ENCODE measurements at places on chromosomes 3 and 15.
A peak's percentile ranks its signal among the peaks of the same experiment; 100 is the strongest.

GRCh38 chr3:77147836-77148578 lies 108.1 kb downstream of the ROBO2 start:
- peak; percentile 49 for DNase-seq

GRCh38 chr15:51947124-51947523 lies 24.5 kb downstream of the LEO1 start:
- no peak for DNase-seq

DNA sequence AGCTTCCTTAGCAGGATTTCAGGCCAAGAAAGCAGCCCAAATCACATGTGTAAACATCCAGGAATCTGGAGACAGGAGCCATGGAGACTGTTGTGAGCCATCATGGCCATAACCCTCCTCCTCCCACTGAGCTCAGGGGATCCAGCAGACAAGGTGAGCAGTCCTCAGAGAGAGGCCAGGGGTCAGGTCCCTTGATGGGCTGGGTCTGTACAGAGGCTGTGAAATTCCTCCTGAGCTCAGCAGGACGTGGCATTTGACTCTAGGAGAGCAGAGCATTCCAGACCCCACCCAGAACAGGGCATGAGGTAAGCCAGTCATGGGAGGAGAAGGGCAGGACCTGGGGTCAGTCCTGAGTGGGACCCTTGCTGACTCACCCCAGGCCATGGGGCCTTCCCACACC lies 67.0 kb upstream of the ACAN start:
- DNase-seq, result no peak

- DNase-seq, result no peak
Measured at GRCh38 chr3:52552089-52552488, 15.7 kb downstream of the UQCC5 start.

DNA sequence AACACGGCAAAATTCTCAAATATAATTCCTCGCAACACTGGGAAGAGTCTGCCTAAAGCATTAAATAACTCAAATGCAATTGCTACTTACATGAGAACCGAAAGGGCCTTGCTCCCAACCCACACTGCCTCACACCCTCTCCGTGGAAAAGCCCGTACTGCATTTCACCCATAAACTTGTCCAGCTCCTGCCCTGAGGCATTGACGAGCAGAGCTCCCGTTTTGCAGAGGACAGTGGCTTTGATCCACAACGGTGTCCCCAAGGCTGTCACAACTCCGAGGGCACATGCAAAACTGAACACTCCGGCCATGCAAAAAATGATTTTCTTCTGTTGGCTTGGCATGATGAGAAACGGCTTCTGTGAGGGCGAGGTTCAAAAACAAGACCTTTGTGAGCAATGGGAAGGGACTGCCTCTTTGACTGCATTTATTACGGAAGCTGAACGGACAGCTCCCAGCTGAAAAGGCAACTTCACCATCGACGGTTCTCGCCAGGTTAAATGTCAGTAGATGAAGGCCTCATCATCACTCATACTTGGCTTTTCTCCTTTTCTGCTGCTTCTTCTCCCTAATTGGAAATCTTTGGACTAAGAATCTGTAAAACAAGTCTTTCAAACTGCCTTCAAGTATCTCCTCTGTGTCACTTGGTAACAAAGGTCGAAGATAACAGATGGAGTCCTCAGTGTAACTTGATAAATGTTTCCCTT lies at the start of gene CLRN1:
TSS of gene CLRN1 (minus strand) at position 362 of the 706 bp plus-strand sequence. CDS start at position 343, 19 bp downstream.
- no peak for DNase-seq

- no peak for DNase-seq
Measured at GRCh38 chr3:21914451-21914850, 163.4 kb upstream of the ZNF385D start.

- no peak for DNase-seq
Measured at GRCh38 chr3:137687181-137687879, 76.8 kb upstream of the SOX14 start.

- no peak for DNase-seq
Measured at GRCh38 chr3:78221796-78222195, 1181.9 kb downstream of the ROBO2 start.

DNA sequence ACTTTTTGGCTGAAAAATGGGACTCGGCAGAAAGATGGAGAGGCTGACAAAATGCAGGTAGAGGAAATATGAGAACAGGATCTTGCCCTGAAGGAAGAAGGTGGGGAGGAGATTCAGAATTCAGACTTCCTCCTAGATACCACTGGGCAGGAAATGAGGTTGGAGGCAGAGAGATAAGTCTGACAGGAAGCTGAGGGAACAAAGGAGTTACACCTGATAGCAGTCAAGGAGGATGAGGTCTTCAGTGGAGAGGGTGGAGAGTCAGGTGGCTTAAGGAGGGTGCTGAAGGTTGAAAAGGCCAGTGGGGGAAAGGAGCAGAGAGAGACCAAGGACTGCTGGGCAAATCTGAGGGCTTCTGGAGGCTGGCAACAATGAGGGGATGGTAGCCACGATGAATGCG lies 56.8 kb downstream of the CCR4 start:
- no peak for DNase-seq

DNA sequence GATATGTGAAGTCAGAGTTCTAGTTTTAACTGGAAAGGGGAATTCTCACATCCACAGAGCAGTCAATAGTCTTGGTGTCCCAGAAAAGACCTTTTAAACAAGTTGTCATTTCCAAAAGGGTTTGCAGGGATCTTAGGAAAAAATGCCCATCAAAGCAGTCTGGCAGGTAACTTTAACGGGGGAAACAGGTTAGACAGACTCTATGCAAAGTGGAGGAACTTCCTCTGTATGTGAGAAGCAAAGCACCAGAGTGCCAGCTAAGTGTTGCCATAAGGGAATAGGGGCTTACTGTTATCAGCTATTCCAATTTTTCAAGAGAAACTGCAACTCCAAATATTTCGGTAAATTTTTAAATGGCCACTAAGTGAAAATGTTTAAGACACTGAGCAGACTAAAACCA lies 307.9 kb upstream of the MDFIC2 start:
- DNase-seq, result no peak

DNA sequence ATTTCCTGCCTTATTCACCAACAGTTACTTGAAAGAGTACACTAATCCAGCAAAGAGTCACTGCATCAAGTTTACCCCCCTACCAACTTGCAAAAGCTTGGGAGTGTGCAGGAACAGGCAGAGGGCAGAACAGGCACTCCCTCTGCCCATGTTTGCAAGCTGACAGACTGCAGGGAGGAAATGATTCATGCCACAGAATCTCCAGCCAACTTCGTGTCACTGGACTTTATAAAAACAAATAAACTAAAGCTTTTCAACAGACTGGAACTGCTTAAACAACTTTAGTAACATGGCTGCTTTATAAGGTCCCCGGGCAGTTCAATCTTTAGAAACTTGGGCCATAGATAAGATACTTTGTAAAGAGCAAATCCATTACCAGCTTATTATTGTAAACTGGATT lies 129.5 kb downstream of the THRB start:
- DNase-seq, result peak; percentile 19
